ENCODE measurements at places on chromosomes 12 and 14.

DNA sequence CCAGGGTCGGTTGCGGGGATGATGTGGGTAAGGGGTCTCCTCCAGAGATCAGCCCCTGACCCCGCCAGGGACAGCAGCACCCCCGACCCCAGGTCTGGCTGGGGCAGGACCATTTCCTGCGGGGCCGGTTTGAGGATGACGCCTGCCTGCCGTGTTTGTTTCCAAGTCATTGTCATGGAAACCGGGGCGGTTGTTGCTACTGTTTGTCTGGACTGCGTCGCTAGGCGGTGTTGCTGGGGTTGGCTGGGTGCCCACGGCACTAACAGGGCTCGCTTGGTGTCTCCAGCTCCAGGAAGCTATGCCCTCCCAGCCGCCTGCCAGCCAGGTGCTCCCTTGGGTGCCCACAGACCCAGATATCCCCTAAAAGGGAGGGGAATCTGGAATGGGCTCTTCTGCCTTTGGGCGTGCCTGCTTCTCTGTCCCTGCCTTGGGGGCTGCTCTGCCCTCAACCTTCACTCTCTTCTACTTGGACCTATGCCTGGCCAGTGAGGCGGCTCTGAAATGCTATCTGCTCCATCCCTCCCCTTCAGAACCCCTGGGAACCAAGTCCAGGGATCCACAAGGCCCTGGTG, 4.7 kb upstream of the CRIP1 start:
- DNase-seq, result peak; percentile 49

- DNase-seq, result no peak
Observed at GRCh38 chr12:3257411-3257810, 180.2 kb downstream of the TSPAN9 start.

DNA sequence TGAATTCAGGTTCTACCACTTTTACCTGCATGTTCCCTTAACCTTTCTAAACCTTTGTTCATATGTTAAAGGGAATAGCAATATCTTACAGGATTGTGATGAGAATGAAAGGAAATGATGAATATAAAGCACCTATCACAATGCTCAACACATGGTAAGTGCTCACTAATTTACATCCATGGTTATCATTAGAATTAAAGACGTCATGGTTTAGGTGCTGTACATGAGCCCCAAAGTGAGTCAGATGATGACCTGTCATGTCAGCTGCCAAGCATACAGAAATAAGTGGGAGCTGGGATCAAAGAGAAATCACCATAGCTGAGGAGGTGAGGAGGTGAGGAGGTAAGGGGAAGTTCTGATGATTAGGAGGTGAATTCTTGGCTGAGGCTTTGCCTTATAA, 135.9 kb upstream of the ATP2B1 start:
- DNase-seq, result no peak

DNA sequence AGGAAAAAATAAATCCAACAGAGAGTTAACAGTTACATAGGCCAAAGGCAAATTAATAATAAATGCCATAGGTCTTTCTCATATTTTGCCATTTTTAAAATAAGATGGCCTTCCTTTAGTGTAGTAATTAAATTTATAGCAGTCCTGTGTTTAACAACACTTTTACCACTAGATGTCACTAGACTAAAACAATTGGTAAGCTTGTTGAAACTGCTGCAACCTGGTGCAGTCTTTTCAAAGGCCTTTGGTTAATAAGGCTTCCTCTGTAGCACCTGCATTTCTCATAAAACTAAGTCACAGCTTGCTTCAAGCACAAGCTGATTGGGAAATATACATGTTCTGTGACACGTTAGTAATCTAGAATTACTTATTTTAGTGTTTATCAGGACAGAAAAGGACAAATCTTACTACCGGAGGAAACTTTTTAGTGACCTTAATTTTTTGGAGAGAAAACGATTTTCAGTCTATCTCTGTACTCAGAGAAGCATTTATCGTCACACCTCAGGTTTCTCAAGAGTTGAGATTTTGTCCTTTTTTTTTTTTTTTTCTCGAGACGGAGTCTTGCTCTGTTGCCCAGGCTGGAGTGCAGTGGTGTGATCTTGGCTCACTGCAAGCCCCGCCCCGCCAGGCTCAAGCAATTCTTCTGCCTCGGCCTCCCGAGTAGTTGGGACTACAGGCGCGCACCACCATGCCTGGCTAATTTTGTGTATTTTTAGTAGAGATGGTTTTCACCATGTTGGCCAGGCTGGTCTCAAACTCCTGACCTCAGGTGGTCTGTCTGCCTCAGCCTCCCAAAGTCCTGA, 20.0 kb downstream of the BORCS5 start:
- peak; percentile 22 for DNase-seq

GRCh38 chr14:49634547-49635334, at the start of gene DNAAF2:
DNAAF2 (minus strand) TSS chr14:49635244; CDS start chr14:49635149, 95 bp downstream.
- no peak for DNase-seq

DNA sequence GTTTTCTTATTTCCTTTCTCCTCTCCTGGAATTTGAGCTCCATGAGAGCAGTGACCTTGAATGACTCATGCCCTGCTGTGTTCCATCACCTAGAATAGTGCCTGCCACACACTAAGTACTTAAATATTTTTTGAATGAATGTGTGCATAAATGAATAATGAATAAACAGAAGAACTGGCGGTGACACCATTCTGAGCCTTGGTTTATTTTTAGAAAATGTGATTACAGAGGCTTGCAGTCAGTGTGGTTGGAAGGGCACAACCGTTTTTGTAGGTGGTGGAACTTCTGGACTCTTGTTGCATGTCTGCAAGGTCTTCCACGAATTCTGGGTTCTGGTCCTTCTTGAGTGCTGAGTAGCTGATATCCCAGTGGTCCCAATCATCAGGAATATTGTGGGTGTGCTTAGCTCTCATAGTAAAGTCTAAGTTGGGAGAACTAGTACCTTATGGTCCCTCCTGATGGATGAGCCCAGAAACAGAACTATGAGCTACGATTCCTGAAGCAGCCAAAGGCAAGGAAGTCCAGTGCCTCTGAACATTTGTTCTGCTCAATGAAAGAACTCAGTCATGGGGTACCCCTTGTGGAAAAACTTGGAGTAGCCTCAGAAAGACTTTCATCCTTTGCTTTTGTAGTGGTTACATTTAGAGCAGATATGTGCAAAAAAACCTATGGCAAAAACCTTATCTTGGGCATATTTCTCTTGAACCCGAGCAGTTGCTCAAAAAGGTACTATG, 28.8 kb upstream of the BHLHE41 start:
- DNase-seq, result no peak

- no peak for DNase-seq
Observed at GRCh38 chr12:105613887-105614286, 283.4 kb downstream of the C12orf75 start.

- no peak for DNase-seq
Observed at GRCh38 chr12:108131657-108132126, 2.6 kb downstream of the WSCD2 start.

- DNase-seq, result no peak
Observed at GRCh38 chr12:112005419-112006395, 7.3 kb downstream of the TMEM116 start.

GRCh38 chr12:112342587-112342986, 39.6 kb downstream of the HECTD4 start:
- no peak for DNase-seq

DNA sequence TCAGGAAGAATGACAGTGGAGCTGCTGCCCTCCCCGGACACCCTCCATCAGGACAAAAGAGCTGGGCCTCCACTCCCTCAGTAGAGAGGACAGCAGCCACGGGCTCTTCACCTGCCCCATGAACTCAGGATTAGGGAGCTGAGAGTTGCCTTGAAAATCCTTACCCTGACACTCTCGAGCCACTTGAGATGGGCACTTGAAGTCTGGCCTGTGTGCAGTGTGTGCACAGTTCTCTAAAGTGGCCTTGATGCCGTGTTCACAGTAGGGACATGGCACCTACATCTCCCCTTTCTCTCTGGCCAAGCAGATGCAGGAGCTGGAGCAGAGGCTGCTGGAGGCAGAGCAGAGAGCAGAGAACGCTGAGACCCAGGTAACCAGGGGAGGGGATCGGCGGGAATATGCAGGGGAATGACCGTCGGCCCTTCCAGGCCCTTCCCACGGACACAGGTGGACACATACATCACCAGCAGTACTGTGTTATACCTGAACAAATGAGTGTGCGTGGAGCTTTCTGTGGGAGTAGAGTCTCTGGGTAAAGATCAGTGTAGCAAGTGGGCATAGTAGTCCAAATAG, 22.5 kb downstream of the PLEKHH1 start:
- DNase-seq, result no peak

DNA sequence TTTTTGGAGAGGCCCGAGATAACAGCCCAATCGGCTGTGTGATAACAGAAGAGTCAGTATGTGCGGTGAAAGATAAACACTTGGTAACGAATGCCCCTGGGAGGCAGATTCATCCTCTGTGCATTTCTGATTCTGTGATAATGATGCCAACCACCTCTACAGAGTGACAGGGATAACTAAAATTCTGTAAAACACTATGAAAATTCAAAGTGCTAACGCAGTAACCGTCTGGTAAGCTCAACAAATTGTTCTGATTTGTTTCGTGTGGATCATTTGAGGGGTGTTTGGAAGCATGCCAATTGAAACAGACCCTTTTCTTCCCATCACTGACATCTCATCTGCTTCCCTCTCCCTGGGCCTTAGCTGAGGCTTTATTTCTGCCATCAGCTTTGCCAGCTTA, 76.3 kb downstream of the ESR2 start:
- no peak for DNase-seq

- DNase-seq, result no peak
Observed at GRCh38 chr14:103318750-103319419, 15.2 kb upstream of the EIF5 start.

DNA sequence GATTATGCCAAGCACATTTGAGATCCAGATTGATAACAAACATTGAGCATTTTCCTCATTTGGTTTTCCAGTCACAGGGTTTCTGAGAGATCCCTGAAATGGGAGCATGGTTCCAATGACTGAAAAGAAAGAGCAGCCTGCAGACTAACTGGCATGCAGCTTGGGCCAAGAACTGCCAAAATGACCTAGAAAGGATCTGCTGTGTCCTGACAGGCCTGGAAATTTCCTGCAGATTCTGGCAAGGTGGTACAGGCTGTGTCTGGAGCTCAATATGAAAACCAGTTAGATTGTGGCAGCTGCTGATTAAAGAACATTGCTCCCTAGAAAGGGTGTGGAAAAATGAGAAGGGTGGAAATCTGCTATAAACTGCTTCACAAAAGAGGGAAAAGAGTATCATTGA, 417.3 kb downstream of the IPO8 start:
- no peak for DNase-seq

- DNase-seq, result no peak
Observed at GRCh38 chr12:128661226-128661569, 162.6 kb downstream of the SLC15A4 start.

GRCh38 chr12:92070864-92071445, 74.7 kb downstream of the BTG1 start:
- DNase-seq, result peak; percentile 89

DNA sequence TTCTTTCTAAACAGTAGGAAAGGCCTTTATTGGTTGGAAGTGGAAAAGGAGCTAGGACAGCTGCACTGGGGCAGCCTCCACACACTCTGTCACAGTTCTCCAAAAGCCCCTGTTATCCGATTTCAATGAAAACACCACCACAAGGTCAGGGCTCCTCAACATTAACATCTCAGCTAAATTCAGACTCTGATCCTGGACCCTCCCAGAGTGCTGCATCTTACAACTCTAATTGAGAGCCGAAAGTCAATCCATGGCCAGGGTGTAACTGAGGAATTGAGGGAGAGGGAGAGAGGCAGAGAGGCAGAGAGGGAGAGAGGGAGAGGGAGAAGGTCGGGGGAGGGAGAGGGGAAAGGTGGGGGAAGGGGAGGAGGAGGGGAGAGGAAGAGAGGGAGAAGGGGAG, 32.1 kb downstream of the DICER1 start:
- no peak for DNase-seq

DNA sequence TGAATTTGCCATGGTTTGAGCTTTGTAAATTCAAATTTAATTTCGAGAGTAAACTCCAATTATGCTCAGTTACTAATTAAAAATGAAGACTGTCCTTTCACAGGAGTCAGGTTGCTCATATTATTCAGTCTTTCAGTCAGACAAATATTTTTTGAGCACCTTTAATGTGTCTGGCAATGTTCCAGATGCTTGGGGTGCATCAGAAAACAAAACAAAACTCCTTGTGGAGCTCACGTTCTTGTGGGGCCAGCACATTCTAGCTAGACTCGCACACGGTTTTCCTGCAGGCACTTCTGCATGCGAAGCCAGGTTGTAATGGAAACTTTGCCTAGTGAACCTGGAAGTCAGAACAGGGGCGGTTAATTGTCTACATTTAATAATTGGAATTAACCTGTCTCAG, 64.0 kb upstream of the ATF1 start:
- DNase-seq, result no peak

DNA sequence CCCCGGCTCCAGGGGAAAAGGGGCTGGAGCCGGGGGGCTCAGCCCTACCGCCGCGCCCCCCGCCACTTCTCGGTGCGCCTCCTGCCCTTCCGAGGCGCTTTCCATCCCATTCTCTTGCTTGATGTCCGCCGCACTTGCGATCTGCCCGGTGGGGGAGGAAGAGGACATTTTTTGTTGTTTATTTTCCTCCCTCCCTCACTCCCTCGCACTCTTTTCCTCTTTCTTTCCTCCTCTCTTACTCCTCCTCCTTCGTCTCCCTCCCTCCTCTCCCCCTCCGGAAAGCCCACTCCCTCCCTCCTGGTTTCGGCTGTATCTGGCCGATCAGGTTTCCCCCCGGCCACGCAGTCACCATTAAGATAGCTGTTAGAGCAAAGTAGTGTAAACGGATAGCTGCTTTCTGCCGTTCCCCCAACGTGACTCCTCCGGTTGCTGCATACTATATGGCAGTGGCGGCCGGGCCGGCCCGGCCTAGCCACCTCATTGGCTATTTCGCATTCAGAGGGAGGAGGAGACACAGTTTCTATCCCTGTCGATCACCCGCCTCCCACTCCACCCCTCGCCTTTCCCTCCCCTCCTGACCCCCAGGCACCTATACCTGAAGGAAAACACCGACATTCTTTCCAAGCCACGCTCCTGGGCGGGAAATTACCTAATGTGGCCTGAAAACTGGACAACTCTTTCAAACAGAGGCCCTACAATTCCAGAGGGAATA, at the start of gene SIX4:
SIX4 (minus strand) TSS at position 445 of the 712 bp plus-strand sequence; CDS start at position 168, 277 bp downstream.
- no peak for DNase-seq

DNA sequence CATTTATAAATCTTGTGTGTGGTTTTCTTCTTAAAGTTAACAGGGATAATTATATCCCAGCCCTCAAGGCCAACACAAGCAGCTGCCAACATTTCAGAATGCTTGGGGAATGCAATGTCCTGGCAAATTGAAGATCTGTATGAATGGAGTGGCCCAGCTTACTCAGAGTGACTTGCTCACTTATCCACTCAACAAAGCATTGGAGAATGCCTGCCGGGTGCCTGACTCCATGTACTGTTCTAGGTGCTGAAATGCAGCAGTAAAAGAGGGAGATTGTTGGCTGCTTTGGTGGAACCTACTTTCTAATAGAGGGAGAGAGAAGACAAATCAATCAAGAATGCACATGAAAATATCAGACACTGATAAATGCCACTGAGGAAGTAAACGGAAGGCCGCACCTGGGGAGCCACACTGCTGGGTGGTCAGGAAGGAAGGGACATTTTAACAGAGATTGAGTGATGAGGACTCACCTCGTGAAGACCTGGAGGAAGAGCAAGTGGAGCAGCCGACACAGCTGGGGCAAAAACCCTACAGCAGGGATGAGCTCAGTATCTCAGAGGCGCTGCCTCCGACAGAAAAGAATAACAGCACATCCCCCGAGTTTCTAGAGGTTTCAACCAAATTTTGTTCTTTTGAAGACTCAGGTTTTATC, 61.2 kb upstream of the VASH1 start:
- no peak for DNase-seq
